Activated T-helper 1 cell treated with Interleukin-2 at 50 U/mL for 16 hours (primary cell): ENCODE measurements at places on chromosomes 4 and X.

DNA sequence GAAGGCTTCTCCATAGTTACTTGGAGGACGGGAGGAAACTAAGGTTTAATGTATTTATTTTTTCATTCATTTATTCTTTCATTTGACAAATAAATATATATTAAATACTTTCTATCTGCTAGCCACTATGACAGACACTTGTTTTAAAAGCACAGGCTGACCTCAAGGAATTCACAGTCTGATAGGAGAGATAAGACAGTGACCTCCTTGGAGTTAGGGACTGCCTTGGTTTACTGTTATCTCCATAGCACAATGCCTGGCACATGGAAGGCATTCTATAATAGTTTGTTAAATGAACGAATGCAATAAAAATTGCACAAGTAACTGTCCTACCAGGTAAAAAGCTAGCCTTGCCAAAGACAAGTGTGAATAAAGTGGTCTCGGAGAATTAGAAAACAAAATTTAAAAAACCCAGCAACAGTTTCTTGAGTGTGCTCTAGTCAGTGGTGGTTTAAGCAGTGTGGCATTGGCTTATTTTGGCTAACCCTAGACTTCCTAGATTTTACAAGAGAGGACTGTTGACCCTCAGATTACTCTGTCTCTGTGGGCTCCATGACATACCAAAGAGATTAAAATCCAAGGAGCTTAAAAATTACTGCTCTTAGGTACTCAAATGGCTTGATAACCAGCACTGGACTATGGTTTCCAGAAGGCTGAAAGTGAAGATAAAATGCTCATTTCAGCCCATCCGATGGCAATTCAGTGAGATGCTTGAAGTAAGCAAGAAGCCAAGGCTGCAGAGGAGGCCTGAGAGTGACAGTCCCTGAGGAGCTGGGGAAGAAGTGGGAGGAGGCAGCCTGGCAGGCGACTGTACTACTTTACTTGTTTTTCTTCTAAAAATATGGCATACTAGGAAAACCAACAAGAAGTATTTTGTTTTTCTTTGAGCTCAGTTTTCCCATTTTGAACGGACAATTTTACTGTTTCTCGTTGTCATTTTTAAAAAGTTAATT is 9.6 kb downstream of the AFP start:
- DNase-seq, result no peak

GRCh38 chrX:50838820-50839600 is 25.0 kb upstream of the SHROOM4 start:
- DNase-seq, result no peak

DNA sequence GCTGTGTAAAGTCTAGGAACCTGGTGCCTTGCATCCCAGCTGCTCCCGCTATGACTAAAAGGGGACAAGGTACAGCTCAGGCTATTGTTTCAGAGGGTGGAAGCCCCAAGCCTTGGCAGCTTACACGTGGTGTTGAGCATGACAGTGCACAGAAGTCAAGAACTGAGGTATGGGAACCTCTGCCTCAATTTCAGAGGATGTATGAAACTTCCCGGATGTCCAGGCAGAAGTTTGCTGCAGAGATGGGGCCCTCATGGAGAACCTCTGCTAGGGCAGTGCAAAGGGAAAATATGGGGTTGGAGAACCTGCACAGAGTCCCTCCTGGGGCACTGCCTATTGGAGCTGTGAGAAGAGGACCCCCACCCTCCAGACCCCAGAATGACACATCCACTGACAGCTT is 76.6 kb downstream of the DDX60 start:
- DNase-seq, result no peak

DNA sequence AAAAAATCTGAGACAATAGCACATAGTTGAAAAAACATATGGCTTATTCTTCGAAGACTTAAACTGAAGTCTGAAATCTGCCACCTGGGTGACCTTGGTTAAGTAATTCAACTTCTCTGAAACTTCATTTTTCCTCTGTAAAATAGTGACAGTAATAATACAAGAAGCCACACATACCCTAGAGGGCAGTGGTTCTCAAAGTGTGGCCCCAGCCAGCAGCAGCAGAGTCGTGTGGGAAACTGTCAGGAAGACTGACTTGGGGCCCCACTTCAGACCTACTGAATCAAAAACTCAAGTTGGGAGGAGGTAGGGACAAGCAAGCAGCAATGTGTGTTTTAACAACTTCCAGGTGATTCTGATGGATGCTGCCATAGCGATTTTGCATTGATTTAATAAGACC is 249.9 kb downstream of the HNRNPD start:
- DNase-seq, result no peak

- no peak for DNase-seq
Observed at GRCh38 chrX:56783996-56784620, 55.1 kb downstream of the NBDY start.

- DNase-seq, result no peak
Observed at GRCh38 chr4:85833302-85833701, 358.4 kb downstream of the ARHGAP24 start.

GRCh38 chr4:145497199-145498149 is 15.8 kb downstream of the SMAD1 start:
- DNase-seq, result no peak

- DNase-seq, result no peak
Observed at GRCh38 chr4:39636531-39637184, 2.0 kb downstream of the SMIM14 start.

GRCh38 chrX:37717708-37718107 is 32.1 kb downstream of the XK start:
- no peak for DNase-seq

- DNase-seq, result no peak
Observed at GRCh38 chrX:118596390-118596789, 100.8 kb downstream of the DOCK11 start.

DNA sequence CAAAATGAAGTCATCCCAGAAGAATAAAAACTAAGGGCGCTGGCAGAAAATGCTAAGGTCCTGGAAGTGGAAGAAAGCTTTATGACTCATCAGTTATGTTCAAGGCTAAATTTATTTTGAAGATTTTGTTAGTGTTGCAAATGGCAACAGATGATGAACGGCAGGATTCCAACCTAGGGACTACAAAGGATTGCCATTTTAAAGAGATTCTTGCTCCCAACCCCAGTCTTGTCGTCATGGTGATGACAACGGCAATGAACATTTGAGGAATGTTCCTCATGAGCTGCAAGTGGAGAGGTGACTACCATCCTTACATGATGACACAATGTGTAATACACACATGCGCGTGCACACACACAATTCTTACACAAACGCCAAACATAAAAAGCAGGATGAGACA is 54.4 kb upstream of the FTHL17 start:
- DNase-seq, result no peak

DNA sequence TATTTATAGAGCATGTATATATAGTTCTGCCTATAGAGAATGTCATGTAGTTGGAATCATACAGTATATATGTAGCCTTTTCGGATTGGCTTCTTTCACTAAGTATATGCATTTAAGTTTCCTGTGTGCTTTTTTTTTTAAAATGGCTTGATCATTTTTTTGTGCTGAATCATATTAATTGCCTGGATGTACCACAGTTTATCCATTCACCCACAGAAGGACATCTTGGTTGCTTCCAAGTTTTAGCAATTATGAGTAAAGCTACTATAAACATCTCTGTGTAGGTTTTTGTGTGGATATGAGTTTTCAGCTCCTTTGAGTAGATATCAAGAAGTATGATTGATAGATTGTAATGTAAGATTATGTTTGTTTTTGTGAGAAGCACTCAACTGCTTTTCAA is 23.8 kb downstream of the PTTG2 start:
- DNase-seq, result no peak

DNA sequence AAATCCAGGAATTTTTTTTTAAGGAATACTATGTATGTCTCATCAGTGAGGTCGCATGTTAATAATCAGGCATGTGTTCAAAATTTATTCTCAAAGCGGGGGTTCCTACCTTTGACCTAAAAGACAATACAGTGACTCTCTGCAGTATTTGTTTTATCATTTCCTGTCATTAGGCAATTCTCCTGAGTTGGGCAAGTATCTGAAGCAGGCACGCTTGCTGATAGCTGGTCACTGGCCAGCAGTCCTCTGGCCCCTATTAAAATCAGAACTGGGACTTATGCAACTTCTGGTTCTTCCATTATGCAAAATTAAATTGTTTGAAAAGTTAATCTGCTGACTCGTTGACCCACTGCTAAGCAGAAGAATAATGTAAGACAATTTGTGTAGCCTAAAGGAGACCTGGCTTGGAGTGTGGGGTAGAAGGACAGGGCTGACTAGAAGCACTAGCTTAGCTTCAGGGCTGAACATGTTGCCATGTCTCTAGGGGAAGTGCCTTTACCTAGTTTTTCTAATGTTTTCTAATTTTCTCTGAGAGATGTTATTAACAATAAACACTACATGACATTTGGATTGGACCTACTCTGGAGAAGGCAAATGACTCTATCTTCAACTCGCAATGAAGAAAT is 36.0 kb upstream of the GABRA2 start:
- DNase-seq, result no peak

DNA sequence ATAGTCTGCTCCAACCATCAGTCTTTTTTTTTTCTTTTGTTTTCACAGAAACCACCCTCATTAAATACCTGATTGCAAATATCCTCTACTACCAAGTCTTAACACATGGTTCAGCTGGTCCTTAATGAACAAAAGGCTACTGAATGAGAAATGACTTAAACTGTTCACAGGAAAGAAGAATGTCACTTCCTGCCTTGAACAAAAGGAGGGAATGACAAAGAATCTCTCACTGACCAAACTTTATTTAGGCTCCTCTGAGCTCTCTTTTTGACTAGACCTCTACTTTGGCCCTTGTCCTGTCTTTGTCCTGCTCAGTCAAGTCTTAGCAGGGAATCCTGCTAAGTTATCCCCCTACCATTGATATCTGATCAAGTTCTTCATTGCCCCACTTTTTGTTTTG is 31.8 kb upstream of the GJB1 start:
- no peak for DNase-seq

- no peak for DNase-seq
Observed at GRCh38 chrX:153659268-153659667, 12.3 kb downstream of the DUSP9 start.

- DNase-seq, result no peak
Observed at GRCh38 chr4:128335541-128335940, 47.9 kb upstream of the PGRMC2 start.

DNA sequence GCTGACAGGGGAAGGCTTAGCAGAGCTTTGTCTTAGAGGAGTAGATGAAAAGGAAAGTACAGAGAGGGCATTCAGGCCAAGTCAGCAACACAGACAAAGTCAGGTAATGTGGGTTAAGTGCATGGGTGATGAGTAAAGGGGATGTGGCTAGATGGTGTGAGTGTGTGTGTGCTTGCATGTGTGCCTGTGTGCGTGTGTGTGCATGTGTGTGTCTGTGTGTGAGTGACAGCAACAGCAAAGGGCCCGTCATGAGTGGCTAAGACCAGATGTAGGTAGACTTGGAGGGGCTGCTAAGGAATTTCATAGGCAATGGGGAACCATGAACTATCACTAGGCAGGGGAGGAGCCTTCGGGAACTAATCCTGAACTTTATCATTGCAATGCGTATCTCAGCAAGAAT is 2.2 kb upstream of the GPR78 start:
- no peak for DNase-seq

DNA sequence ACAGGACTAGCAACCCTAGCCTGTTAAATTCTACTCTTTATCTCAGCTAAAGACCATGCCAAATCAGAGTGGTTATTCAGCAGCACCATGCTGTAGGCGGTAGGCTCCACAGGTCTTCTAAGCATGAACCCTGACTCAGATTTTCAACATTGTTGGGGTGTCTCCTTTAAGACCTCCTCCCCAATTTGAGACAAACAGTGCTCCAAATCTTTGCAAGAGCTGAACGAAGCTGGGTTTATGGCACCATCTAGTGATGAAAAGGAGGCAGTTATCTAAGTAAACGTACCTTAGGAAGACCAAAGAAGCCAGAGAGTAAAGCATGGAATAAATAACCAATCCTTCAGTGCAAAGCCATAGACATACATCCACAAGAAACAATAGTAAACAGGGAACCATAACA is 334.5 kb upstream of the SLC7A11 start:
- no peak for DNase-seq

DNA sequence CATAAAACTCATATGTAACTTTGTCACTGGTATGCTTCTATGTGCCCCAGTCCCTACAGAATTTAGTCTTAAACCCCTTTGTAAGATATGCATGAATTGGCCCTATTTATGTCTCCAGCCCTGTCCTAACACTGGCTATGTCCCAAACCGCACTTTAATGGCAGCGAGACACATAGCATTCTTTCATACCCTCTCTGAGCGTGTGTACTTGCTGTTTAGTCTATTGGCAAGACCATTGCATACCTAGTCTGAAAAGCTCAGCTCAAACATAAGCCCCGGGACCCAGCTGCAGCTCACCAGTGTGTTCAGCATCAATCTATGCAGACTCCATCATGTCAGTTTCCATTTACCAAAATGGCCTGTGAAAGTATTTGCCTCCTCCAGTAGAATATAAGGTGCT is 1018.4 kb upstream of the TENM3 start:
- DNase-seq, result no peak

- no peak for DNase-seq
Observed at GRCh38 chr4:76429636-76430035, 5.4 kb upstream of the SHROOM3 start.

GRCh38 chr4:155887045-155887444 is 16.5 kb upstream of the TDO2 start:
- DNase-seq, result no peak

- DNase-seq, result no peak
Observed at GRCh38 chrX:147899379-147900114, 12.2 kb upstream of the FMR1 start.
